ENCODE measurements at places on chromosomes 7 and 10.

DNA sequence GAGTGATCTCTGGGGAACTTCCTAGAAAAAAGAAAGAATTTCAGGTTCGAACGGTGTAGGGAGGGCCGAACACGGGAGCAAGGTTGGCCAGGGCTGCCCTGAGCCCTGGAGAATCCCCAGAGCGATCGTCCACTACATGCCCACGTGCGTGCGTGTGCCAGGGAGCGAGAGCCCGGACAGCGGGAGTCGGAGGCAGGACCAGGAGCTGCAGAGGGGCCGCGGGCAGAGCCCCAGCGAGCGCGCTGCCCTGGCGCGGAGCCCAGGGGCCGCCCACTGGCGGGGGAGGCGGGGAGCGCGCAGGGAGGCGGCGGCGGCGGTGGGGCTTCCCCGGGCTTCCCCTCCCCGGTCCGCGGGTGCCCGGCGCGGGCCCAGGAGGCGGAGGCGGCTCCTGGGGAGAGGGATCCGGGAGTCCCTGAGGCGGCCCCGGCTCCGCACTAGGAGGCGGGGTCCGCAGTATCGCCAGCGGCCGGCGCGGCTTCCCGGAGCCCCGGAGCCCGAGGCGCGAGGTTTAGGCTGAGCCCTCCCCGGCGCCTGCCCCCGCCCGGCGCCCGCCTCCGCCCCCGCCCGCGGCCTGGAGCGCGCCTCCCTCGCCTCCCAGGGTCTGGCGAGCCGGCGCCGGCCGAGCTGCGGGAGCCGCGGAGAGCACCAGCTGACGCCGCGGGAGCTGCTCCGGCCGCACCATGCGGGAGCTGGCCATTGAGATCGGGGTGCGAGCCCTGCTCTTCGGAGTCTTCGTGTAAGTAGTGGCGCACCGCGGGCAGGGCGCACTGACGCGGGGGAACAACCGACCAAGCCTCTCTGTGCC is at the start of gene PLPP4:
Gene PLPP4, plus strand, starts transcription at position 602 of the 805 bp plus-strand sequence. Its CDS starts 79 bp downstream, at position 681.
- DNase-seq = peak; percentile 82

- DNase-seq = no peak
Observed at GRCh38 chr7:113004726-113005454, 81.7 kb downstream of the GPR85 start.

DNA sequence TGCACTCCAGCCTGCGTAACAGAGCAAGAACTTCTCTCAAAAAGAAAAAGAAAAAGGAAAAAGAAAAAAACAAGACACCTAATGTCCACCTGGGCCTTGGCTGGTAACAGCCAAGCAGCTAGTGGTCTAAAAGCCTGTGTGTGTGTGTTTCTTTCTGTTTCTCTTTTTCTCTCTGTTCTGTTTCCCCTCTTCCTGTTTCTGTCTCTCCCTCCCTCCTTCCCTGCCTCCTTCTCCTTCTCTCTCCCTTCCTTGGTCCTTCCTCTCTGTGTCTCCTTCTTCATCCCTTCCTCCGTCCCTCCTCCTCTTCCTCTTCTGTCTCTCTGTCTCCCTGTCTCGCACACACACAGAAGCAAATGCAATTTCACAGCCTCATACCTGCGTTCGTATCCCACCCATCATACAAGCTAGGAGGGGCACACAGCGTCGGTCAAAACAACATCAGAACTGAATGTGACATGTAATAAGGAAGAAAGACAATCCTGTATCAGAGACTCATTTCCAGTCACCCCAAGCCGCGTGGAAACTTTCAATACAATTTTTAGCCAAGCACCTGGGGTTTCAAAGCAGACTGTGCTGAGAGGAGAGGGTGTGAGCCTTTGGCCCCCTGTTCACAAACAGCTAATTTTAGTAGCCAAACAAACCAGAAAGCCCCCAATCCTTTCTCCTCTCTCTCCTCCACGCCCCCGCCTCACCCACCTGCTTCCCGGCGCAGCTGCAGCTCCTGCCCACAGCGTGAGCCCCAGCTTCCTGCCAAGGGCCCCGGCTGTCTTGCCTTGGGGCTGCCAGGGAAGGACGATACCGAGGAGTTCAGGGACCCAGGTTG is 50.2 kb upstream of the GNA12 start:
- DNase-seq = no peak

- no peak for DNase-seq
Observed at GRCh38 chr7:134856091-134856490, 76.7 kb downstream of the CALD1 start.

Measured in right kidney (tissue), 9 donors.